ENCODE measurements at places on chromosomes 6 and 20. TPM values are rescaled to one million over a fixed set of nuclear protein-coding genes. Genes with fewer than 3 reads are reported as not detected.

DNA sequence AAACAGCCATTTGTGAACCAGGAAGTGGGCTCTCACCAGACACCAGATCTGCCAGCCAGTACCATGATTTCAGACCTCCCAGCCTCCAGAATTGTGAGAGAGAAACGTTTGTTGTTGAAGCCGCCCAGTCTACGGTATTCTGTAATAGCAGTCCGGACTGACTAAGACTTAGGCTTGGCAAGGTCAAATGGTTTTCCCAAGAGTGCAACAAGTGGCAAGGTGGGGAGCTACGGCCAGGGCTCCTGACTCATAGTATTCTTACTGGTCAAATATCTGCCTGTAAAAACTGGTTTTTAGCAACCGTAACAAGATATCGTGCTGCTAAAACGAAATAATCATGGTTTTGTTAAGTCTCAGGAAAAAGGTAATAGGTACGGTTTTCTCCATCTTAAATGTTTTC, 37.8 kb downstream of the MCUR1 start:
- no peak for DNase-seq

DNA sequence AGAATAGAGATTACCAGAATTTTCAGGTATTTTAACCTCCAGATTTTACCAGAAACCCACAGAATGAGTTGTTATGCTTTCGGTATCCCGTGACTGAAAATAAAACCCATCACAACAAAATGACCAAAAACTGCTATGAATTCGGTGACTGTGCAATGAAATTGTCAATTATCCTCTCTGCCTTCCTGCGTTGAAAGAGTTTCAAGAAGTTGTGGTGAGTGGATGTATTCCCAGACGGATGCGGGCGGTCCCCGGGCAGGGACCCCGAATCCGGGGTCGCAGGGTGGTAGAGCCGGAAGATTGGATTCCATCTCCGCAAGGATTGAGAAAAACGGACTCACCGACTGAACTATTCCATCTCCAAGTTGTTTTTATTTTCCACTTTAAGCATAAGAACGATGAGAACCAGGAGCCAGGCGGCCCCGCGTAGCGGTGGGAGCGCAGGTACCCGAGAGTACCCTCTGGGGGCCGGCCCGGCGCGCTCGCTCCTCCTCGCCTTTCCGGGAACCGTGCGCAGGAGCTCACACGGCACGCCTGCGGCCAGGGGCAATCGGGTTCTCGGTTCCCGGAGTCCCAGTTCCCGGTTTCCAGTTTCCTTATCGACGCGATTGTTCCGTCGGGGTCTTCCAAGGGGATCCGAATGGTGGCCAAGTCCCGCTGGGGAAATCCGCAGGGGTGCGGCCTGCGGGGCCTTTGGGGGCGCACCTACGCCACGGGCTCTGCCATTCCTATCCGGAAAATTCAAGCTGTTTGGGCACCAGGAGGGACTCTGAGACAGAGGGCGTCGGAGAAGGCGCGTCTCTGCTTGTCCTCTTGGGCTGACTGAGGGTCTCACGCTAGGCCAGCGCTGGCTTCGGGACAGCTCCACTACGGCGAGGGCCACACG, 104.9 kb upstream of the PRDM1 start:
- no peak for DNase-seq

CALHM6 gene
- total RNA-seq, result 1.6 TPM

GRCh38 chr6:34934516-34934915, 45.5 kb downstream of the ANKS1A start:
- DNase-seq, result no peak

- no peak for DNase-seq
Measured at GRCh38 chr20:23683807-23684206, 5.0 kb downstream of the CST4 start.

DNA sequence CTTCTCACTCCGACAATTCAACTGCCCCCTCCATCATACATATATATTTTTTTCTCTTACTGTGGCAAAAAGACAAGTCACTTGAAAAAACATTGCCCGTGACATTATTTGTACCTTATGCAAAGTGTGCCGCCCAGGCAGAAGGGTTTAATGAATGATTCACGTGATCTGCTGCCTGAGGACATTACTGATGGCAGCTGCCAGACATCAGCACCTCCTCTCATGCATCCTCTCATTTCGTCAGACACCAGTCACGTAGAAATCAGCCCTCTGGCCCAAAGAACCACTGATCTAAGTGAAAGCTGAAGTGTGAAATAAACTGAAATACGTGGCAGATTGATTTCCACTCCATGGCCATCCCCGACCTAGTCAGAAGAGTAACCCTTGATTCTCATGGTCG, 218.8 kb upstream of the PDE10A start:
- no peak for DNase-seq

GRCh38 chr6:15922510-15923250, 206.2 kb upstream of the MYLIP start:
- no peak for DNase-seq

- no peak for DNase-seq
Measured at GRCh38 chr6:141321493-141322347, 811.0 kb upstream of the GJE1 start.

Data from type B pancreatic cell (in vitro differentiated cells).